ENCODE measurements at places on chromosomes 6 and 20.

DNA sequence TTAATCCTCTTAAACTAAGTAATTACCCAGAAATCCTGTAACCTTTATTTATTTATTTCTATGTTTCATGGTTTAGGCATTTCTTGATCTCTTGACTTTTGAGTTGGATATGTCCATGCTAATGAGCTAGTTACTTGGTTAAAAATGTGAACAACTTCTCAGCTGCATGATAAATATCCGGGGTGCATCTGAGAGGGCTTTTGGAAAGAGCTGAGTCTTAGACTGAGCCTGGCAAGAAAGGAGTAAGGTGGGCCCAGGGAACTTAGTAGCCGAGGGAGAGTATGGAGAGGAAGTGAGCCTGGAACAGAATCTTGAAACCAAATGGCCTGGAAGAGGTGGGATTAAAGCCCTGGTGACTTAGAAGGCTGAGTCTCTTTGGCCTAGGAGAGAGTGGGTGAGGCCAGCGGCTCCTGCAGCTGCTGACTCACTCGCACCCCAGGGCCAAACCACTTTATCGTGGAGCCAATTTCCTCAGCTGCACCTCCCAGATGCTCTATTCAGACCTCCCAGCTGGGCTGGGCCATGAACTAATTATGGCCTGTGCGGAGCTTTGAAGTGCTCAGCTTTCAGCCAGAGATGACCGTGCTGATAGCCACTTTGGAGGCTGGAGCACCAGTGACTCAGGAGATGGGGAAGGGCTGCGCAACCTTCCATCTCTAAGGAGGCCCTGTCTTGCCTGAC lies 19.1 kb downstream of the TGM3 start:
- no peak for DNase-seq

GRCh38 chr20:48284837-48285236 lies 499.6 kb upstream of the SULF2 start:
- no peak for DNase-seq

GRCh38 chr20:8913456-8913855 lies 155.4 kb upstream of the PLCB4 start:
- DNase-seq = no peak

DNA sequence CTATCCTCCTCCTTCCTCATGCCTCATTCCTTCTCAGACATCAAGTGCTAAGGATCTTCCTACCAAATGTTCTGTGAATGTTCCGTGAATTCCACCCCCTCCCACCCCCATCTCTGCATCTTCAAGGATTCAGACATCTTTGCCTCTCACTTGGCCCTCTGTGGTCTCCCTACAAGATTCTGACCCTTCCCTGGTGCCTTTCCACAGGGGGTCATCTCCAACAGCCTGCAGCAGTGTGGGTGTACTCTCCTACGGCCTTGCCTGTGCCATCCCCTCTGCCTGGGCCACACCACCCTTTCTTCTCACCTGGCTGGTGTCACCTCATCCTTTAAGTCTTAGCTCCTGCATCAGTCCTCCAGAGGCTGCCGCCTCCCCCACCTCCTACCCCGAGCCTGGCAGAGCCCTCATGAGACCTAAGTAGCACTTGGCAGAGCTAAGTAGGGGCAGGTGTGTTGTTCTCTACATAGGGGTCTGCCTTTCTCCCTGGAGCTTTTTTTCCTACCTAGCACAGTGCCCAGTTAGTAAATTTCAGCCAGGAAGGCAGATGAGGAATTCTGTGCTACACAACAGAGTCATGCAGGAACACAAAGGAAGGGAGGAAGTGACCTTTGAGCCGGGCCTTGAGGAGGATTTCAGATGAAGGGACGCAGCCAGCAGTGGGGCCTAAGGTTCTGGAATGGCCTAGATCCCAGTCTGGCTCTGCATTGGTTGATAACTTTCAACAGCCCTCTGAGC lies 43.1 kb downstream of the TM9SF4 start:
- DNase-seq = no peak

GRCh38 chr6:36805917-36806316 lies 33.3 kb downstream of the CPNE5 start:
- no peak for DNase-seq

DNA sequence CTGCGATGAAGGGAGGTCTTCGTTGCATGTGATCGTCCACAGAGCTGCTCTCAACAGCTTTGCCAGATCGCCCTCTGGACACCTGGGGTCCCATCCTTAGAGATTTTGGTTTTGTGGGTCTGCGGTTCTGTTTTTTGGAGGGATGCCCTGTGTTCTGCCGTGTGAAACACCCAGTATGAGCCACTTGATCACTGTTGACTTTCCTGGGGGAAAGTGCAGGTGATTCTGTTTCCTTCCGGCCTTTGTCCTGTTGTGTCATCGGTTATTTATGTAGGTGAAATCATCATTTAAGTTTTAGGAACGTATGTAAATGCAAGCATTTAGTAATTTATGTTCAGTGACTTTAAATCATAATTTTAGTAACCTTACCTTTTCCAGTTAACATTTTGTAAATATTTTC lies 56.4 kb upstream of the SLC22A1 start:
- no peak for DNase-seq

GRCh38 chr6:14747881-14748520 lies 497.9 kb upstream of the JARID2 start:
- peak; percentile 60 for DNase-seq

DNA sequence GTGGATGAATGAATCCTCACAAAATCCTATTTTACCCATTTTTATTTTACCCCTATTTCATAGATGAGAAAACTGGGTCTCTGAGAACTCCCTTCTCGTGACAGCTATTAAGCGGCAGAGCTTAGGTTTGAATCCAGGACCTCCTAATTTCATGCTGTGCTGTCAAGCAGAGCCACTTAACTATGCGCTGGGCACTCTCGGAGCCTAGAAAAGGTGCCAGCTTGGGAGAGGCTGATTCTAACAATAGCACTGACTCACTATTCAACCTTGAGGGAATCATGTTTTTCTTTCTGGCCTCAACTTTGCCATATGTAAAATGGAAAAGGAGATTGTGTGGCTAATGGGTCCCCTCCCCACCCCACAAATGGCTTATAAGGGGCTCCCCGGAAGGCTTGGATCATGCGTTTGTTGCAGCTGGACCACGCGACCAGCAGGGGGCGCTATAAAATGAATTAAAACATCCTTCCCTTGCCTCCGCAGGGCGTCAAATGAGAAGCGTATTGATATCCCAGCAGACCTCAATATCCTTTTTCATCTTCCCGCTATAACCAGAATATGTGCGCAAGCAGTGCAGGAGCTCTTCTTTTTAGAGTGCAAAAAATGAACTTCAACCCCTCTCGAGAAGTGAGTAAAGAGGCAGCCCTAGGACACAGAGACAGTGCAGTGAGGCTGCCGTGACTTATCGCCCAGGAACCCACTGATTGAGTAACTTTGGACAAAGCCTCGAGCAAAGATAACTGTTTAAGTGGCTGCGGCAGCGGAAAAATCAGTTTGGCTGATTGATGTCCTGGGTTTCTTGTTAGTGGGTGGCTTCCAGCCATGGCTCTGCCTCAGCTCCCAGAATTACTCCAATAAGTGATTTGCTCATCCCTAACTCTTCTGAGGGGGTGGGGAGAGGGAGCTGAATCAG lies 12.8 kb upstream of the PDYN start:
- peak; percentile 45 for DNase-seq

- DNase-seq = peak; percentile 75
Measured at GRCh38 chr20:56414842-56415765, 3.0 kb downstream of the CASS4 start.

GRCh38 chr6:74690365-74690764 lies 515.5 kb downstream of the COL12A1 start:
- DNase-seq = no peak

DNA sequence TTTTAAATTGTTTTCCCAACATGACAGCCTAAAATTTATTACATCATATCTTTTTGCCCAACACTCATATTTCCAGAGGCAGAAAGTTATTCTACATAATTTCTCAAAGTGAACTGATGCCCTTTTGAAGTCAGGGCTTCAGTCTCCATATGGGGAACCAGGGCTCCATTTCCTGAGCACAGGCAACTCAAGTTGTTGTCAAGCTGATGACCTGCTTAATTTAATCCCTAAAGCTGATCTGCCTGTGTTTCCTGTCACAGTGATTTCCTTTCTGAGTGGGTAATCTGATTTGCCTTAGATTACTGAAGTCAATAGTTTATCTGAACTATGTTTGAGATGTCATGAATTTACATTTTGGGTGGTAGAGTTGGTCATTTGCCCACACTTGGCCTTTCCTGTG lies 932.1 kb upstream of the MANEA start:
- DNase-seq = no peak

DNA sequence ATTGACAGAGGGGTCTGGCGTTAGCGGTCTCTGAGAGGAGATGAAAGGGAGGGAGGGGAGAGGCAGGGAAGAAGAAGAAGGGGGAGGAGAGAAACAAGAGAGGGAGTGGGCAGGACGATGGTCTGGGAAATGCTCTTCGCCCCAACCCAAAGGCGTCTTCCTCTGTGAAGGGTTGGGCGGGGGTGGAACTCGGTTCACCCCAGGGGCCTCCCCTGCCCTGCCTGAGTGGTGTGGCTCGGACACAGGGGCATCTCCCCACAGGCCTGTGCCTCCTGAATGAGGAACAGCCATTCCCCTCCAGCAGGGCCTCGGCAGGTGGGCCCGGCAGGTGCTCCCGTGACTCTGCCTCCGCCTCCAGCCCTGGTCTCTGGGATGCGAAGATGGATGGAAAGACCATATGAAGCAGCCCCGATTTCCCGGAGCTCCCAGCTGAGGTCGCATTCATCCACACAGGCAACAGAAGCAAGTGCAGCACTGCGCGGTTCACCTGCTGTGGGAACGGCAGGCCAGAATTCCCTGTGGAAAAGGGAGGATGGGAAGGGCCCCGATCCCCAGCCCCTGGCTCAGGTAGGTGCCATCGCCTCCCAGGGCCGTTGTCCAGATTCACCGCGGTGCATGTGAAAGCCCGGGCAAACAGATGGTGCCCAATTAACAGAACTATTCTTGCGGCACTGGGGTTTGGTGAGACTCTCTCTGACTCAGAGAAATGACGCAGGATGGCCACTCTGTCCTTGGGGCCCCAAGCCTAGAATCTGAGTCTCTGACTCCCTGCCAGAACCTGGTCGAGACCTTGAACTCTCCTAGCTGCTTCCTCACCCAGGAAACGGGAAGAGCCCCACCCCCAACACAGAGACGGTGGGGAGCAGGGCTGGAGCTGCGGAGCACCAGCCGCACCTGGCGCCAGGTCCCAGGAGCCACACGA lies 29.4 kb upstream of the RPS6KA2 start:
- no peak for DNase-seq

GRCh38 chr6:38208028-38208427 lies 388.5 kb downstream of the ZFAND3 start:
- DNase-seq = no peak

DNA sequence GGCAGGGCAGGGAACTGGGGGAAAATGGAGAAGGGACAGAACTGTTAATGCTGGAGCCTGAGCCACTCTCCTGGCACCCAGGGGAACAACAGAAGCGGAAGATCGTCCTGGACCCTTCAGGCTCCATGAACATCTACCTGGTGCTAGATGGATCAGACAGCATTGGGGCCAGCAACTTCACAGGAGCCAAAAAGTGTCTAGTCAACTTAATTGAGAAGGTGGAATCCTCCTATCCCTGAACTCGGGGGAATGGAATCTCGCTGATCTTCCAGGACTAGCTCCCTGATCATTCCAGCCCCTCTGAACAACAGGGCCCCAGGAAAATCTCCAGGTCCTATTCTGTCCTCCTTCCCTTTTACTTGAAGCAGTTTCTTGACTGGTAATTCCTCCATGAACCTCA lies 2.0 kb downstream of the CFB start:
- no peak for DNase-seq

- DNase-seq = no peak
Measured at GRCh38 chr6:36928547-36928918, 26.0 kb upstream of the PI16 start.

GRCh38 chr6:55557146-55557545 lies 21.8 kb downstream of the HMGCLL1 start:
- DNase-seq = no peak

DNA sequence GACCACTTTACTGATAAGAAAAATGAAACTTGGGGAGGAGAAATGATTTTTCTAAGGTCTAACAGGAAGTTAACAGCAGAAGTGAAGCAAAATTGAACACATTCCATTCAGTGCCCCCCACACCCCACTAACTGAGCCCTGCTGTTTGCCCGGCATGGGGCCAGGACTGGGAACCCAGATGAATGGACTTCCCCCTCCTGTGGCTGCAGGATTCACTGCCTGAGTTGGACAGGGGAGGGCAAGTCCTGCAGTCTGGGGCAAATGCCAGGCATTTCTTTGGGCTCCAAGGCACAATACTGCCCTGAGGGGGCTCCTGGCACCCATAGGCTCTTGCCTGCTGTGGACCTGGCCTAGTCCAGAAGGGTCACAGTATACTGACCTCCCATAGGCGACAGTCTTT lies 28.3 kb downstream of the FYN start:
- no peak for DNase-seq

DNA sequence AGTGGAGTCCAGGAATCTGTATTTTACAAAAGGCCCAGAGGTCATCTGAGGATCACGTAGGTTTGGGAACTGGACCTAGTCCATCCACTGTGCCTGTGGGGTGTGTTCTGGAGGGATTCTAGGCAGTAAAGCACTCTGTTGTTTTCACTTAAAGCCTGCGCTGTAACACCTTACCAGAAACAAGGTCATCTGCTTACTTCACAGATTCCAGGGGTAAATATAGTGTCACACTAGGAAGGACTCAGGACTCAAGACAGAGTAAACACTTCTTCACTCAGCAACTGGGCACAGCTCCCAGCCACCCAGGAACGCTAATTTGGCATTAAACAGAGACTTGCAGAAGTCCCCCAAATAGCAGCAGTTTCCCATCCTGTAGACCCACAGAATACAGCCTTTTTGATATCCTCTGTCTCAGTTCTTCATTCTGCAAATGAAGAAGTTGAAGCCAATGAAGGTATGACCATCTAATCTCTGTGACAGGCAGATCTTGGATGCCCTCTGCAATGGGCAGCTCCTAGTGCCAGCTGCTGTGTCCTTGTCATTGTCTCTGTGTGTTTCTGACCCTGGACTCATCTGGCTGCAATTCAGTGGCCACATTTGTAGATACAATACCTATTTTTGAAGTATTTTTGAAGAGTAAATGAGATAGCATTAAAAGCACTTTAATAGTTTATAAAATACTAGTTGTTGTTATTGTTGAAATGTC lies 129.1 kb downstream of the SLC24A3 start:
- DNase-seq = no peak

- DNase-seq = no peak
Measured at GRCh38 chr6:156021746-156022396, 566.2 kb upstream of the NOX3 start.

DNA sequence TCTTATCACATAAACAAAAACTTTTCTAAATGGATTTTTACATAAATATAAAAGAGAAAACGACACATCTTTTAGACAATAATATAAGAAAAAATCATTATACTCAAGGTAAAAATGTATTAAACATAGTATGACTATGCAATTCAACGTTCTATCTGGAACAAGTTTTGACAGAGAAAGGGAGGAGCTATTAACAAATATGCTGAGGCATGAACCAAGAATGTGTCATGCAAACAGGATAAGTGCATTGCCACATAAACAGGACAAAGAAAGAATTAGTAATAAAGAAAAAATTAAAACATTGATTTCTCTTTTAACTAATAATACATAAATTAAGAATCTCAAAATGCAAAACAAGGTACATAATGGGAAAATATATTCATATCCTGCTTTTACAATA lies 1353.4 kb upstream of the GJE1 start:
- no peak for DNase-seq

All from activated T-cell treated with anti-CD3 and anti-CD28 coated beads, Interleukin-2, amount 50 U/mL, for 72 hours (primary cell).